ENCODE measurements at places on chromosomes 16 and 17.
A peak's percentile ranks its signal among the peaks of the same experiment; 100 is the strongest.

- no peak for DNase-seq
Measured at GRCh38 chr16:53964145-53964790, 260.3 kb downstream of the FTO start.

- no peak for DNase-seq
Measured at GRCh38 chr17:76309461-76309860, 1.4 kb upstream of the QRICH2 start.

DNA sequence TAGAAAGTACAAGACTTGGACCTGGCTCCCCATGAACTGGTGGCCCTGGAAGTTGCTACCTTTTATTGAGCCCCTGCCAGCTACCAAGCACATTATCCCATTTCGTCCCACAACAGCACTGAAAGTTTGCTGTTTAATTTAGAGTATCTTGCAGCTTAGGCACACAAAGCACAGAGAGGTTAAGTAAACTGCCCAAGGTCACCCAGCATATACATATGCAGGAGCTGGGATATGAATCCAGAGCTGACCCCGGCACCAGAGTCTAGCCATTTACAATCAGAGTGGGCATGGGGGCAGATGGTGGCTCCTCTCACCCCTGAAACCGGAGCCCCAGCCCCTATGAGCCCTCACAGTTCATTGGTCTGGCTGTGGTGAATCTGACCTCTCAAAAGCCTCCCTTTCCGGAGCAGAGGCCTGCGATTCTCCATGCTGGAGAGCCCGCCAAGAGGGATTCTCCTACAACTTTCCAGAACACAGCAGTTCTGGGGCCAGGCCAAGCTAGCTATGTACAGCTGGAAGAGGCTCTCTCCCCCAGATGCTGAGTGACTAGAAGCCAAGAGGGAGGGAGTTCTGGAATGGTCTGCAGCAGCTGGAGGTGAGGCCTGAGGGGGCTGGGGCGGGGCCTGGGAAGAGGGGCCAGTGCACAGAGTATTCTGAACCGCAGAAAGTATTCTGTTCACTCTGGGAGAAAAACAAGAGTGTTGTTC lies 58.3 kb downstream of the SREBF1 start:
- DNase-seq: no peak

GRCh38 chr17:58755577-58756245 lies at the start of gene PPM1E:
TSS of gene PPM1E (plus strand) at chr17:58755854.
- no peak for DNase-seq

DNA sequence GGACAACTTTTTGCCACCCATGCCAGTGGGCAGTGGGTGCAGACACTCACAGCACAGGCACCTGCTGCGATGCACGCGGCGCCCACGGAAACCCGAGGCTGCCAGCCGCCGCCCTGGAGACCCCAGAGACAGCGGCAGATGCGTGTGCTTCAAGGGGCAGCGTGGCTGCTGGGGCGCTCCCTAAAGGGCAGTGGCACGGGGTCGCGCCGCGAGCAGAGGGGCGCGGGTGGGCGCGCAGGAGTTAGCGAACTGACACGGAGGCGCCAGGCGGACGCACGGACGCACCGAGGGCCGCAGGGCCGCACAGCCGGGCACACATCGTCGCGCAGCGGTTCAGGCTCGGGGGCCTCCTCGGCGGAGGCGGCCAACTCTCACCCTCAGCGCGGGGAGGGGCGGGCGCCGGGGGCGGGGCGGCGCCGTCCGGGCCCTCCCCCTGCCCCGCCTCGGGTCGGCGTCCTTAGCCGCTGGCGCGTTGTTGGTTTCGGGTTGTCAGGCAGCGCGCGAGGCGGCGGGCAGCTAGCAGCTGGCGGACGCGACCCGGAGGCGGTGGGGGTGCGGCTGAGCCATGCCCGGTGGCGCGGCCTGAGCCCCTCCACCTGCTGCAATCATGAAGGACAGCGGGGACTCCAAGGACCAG lies at the start of gene KIF19:
TSS of gene KIF19 (plus strand) at position 484 of the 637 bp plus-strand sequence. CDS start at position 608, 124 bp downstream.
- DNase-seq: peak; percentile 15

- DNase-seq: no peak
Measured at GRCh38 chr17:48240122-48240521, 132.6 kb downstream of the SNX11 start.

GRCh38 chr16:63372815-63373214 lies 1336.6 kb upstream of the CDH8 start:
- no peak for DNase-seq

DNA sequence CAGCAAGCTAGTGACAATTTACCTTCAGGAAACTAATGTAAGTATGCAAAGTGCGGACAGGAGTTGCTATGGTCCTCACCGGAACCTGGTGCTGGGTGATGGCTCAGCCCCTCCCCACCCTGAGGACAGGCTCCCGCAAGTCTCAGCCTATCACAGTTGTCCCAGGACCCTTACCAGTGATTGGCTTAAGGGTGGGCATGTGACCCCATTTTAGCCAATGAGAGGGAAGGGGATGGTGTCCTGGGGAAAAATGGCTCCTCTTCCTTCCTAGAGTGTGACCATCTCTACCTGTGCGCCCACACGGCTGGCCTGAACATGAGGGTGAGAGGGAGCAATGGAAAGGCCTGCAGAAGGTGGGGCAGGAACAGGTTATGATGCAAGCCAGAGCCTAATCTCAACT lies 80.4 kb downstream of the C16orf78 start:
- DNase-seq: no peak

DNA sequence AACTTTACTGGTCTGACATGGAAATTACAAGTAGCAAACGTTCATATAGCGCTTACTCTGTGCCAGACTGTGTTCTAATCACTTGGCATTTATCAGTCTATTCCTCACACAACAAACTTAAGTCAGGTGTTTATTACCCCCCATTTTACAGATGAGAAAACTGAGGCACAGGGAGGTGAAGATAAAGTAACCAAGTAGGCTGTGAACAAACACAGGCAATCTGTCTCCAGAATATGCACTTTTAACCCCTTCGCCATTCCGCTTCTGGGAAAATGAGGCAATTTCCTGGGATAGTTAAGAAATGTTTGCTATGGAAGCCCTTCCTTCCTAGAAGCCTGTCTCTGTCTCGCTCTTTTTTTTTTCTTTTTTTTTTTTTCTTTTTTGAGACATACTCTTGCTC lies 12.2 kb upstream of the CXCL16 start:
- no peak for DNase-seq

- DNase-seq: no peak
Measured at GRCh38 chr17:79678091-79678735, 52.5 kb upstream of the ENPP7 start.

- no peak for DNase-seq
Measured at GRCh38 chr16:31479751-31480150, 3.2 kb upstream of the SLC5A2 start.

DNA sequence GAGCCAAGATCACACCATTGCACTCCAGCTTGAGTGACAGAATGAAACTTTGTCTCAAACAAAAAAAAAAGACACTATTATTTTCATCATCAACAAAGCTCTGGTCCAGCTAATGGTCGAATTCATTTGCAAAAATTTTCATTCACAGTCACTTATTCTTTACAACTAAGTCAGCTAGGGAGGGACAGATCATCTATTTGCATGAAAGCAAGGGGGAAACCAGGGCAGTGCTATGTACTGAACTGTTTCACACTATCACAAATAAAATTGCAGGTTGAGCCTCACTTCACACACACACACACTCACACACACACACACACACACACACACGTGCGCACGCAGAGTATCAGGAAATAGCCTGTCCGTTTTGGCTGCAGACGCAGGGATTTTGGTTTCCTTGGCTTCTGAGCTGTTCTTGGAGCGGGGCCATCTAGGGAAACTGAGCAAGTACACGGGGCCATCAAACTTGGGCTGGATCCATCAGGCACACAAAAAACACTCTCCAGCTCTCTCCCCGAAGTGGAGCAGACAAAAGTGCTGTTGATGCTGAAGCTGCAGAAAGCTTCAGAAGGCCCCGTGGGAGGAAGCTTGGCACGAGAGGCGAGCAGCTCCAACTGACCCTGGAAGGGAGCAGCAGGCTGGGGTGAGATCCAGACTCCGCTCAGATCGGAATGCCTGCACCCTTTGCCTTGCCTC lies 44.3 kb upstream of the HELZ start:
- no peak for DNase-seq

DNA sequence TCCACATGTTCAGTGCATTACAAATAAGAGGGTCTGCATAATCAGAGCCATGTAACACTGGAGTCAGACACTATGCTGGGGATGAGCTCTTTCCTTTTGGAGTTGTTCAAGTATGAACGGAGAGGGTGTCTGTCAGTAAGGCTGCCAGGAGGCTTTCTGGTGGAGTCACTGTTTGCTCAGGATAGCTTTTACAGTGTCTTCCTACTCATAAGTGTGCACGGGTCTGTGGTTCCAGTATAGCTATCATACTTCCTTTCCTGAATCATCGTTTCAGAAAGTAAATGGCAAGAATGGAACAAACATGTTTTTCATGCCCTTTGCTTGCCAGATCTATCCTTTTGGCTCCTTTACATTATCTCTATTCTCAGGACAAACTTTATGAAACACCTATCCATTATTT lies 152.7 kb upstream of the CDH11 start:
- no peak for DNase-seq

DNA sequence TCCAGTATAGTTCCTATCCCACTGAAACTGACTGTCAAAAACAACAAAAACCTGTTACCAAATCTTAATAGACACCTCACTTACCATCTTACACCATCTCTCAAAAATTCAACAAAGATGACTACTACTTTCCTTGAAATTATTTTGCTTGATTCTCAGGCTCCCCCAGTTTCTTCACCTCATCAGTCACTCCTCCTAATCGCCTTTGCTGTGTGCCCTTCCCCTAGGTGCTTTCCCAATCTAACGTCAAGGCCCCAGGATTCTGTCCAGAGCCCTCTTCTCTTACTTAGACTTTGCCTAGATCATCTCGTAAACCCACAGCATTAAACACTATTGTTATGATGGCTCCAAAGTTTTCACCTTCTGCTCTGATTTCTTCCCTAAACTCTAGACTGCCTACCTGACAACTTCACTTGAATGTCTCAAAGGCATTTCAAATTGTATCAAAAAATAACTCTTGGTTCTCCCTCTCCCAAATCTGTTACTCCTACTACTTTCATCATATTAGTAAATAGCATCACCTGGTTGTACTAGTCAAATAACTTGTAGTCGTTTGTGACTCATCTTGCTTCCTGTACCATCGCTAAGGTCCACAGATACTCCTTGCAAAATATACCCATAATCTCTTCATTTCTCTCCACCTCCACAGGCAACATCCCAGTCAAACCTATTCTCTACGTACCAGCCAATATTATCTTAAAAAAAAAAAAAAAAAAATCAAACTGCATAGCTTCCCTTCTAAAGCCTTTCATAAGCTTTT lies 18.0 kb downstream of the C16orf87 start:
- no peak for DNase-seq

DNA sequence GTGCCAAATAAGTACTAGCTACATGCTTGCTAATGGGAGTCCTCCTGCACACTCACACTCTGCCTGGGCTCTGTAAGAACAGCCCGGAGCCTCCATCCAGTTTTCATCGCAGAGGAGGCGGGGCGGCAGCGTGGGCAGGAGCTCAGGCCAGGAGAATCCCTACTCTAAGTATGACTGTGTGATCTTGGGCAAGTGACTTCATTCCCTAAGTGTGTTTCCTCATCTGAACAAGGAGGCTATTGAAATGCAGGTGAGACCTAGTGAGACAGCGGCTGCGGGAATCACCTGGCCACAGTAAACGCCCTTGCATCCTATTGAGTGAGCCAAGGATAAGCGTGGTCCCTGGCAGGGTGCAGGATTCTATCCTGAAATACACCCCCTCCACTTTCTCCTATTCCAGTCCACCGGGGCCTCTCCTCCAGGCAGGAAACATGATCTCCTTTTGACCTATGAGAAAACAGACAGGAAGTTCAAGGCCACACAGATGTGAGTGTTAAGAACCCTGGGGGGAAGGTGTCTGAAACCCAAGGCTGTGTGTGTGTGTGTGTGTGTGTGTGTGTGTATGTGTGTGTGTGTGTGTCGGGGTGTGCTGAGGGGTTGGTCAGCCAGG lies 5.2 kb upstream of the RAI1 start:
- DNase-seq: no peak

DNA sequence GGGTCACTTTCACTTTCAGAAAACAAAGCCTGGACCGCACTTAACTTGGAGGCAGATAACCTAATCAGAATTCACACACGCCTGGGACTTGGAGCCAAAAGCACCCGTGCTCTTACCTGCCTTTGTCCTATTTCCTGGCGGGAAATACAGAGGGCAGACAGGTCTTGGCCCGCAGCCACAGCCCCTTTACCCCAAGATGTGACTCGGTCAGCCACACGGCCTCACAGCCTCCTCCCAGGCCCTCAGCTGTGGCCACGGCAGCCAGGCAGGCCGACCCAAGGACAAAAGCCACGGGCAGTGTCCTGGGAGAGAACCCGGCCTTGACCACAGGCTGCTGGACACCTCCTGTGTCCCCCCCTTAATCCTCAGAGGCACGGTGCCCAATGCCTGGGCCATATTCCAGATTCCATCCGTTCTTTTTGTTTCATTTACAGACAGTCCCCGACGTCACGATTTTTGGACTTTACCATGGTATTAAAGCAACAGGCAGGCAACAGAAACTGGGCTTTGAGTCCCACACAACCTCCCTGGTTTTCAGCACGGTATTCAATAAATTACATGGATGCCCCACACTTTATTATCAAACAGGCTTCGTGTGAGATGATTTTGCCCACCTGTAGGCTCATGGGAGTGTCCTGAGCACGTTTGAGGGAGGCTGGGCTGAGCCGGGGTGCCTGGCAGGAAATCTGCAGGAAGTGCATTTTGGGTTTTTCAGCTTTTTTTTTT lies 30.1 kb upstream of the GAA start:
- DNase-seq: no peak

DNA sequence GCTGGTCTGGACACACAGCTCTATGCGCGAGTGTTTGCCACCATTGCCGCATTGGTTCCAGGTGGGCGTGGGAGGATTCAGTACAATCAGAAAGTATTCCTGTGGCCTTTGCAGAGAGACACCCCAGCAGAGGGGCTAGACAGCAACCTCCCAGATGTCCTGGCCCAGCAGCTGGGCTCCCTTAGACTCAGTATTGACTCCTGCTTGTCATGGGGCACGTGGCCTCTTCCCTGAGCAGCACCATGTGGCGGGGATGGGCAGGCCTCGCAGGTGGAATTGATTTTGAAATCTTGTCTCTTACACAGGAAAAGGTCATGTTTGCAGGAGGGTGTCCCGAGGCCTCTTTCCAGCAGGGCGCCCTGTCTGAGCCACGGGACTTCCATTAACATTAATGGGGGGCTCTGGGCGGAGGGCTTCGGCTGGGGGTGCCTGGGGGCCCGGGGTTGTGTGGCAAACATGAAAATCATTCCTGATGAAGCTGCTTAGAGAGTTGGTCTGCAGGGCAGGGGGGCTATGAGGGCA lies 96.4 kb downstream of the C16orf78 start:
- no peak for DNase-seq

DNA sequence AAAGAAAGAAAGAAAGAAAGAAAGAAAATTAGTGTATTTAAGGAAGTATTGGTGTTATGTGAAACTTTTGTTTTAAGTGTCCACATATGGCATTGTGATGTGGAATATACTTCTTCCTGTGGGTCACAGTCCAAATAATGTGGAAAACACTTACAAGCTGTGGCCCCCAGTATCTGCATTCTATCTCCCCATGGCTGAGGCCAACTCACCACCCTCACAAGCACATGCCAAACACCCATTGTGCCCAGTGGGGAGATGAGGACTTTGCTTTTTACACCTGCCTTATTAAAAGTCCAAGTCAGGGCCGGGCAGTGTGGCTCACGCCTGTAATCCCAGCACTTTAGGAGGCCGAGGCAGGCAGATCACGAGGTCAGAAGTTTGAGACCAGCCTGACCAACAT lies 4.0 kb upstream of the P2RX5 start:
- no peak for DNase-seq
